ENCODE measurements at places on chromosomes 1 and 21.

DNA sequence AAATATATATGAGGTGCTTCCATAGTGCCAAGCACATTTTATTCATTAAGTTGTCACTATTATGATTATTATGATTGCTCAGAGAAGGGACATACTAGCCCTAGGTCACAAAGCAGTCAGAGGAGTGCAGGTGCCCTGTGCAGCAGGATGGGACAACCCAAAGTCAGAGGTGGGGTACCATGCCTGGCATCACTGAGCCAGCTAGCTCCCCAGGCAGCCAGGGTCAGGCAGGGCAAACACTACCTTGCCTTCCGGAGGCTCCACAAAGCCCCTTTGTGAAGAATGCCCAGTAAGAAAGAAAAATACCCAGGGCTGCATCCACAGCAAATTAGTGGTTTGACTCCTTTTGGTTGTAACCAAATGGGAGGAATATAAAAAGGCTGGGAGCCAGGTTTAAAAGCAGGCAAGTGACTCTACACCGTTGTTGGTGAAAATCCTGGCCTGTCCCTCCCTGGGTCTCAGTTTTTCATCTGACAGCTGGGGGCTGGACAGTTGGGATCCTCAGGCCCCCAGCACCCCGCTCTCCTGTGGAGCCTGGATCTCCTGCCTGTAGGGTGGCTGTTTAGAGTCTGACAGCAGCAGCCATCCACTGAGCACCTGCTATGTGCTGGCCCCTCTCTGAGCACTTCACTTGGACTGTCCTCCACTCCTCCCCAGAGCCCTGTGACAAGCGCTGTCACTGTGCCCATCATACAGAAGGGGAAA, 98.8 kb downstream of the GLIS1 start:
- DNase-seq = no peak

GRCh38 chr1:244041466-244042120, 9.5 kb upstream of the ZBTB18 start:
- DNase-seq = no peak

DNA sequence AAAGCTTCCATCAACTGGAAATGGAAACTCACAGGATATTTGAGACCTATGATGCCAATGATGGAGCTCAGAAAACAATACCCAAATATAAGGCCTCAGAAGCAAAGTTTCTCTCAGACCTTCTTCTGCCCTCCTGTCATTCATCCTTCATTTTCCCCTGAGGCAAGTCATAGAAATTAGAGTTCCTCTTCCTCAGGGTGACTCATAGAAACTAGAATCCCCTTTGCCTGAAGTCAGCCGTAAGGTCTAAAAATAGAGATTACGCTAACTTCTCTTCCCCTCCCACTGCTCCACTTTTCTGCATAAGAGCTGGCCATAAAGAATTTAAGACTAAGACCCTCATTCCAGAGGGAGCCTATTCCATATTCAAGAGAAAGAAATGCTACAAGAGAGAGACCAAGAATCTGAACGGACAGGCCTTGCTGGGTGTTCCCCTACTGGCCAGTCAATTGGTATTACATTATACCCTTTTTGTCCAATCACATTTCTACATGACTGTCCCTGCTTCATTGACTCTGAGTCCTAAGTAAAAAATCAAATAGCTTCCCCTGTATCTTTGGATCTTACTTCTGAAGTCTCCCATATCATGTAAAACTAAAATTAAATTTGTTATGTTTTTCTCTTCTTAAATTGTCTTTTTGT, 994.9 kb downstream of the ADGRL2 start:
- DNase-seq = no peak

- no peak for DNase-seq
Measured at GRCh38 chr1:5514527-5515183, 477.6 kb downstream of the NPHP4 start.

- DNase-seq = no peak
Measured at GRCh38 chr1:67524143-67525052, 94.2 kb upstream of the SERBP1 start.

DNA sequence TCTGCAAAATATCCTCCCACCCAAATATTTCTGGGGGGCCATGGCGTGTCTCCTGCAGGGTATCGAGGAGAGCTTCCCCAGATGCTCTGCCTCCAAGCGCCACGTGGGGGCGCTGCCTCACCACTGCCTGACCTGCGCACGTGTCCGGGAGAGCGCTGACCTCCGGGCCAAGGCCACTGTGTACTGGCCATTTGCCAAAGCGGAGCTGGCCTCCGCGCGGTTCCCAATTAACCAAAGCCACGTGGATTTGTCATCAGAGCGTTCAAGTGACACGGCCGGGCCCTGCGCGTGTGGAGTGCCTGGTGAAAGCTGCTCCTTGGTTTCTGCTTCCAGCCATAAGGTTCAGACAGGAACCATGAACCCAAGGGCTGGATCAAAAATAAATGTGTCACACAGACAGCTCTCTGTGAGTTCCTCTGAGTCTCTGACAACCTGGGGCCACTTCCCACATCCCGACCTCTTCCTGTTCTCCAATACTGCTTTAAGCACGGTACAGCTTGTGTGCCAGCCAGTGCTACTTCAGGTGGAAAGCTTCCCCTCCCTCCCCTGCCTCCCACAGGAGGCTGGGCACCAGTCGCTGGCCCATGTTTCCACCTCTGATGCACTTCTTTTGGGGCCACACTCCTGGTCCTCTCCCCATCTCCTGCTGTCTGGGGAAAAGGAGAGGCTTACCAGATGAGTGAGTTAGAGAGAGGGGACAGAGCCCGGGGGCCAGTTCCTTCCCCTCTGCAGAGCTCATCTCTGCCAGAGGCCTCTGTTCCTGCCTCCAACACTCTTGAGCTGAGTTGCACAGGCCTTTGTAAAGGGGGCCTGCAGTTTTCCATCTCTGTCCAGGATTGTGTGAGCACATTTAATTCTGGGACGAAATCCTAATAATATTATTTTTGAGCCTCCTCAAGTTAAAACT, 26.1 kb downstream of the ZP4 start:
- no peak for DNase-seq

DNA sequence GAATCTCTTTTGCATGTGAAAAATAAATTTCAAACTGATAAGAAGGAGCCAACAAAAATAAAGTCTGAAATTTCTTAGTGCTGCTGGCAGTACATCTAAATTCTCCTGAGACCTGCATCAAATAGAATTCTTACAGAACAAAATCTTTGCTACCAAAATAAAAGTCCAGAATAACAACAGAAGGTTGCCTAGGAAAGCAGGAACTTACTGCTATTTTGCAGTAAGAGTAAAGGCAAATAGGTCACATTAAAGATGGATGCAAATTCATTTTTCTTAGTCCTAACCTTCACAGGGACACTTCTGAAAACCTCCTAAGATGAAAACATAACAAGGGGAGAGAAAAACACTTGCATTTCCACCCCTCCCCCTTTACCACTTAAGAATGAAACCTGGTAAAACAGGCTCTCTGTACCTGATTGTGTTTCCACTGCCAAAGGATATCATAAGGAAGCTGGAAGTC, 59.0 kb downstream of the RUSC1 start:
- no peak for DNase-seq

DNA sequence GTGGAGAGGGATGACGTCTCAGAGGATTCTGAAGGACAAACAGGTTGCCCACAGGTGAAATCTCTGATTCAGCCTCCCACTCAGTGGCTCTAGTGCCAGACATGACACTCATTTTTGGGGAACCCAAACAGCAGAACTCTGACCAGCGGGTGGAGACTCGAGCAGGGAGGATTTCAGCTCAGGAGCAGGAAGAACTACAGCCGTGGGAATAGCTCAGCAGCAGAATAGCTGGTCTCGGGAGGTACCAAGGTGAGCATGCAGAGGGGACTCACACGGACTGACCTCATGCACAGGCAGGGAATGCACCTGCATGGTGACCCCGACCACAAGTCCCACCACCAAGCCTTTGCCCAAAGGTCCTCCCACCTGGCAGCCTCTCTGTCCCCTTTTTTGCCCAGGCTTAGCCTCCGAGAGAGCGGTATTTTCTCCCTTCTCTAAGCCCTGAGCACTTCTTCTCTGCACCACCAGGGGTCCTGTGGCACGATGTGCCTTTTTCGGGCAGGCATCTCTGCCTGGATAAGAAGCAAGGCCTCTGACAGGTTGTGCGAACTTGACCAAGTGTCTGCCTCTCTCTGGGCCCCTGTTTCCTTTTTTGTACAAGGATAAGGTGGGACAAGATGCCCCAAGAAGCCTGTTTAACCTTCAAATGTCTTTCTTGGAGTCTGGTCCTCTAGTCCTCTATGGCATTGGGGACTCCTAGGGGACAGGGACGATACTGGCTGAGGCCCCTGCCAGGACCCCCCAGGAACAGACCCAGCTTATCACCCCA, 8.8 kb upstream of the FGR start:
- no peak for DNase-seq

DNA sequence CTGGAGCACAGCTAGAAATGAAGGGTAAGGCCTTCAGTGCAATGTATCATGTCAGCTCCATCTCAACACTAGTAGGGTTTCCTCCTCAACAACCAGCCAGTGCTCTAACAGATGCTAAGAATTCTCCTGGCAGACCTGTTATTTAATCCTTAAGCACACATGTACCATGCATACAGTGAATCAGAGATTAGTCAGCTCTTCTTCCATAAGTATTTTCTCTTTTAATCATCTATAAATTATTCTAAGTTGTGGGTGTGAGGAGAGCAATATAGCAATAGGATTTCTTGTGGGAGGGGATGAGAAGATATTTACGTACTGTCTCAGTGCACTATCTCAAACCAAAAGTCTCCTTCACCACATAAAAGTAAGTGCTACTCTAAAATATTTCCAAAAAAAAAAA, 95.3 kb downstream of the COP1 start:
- DNase-seq = no peak

DNA sequence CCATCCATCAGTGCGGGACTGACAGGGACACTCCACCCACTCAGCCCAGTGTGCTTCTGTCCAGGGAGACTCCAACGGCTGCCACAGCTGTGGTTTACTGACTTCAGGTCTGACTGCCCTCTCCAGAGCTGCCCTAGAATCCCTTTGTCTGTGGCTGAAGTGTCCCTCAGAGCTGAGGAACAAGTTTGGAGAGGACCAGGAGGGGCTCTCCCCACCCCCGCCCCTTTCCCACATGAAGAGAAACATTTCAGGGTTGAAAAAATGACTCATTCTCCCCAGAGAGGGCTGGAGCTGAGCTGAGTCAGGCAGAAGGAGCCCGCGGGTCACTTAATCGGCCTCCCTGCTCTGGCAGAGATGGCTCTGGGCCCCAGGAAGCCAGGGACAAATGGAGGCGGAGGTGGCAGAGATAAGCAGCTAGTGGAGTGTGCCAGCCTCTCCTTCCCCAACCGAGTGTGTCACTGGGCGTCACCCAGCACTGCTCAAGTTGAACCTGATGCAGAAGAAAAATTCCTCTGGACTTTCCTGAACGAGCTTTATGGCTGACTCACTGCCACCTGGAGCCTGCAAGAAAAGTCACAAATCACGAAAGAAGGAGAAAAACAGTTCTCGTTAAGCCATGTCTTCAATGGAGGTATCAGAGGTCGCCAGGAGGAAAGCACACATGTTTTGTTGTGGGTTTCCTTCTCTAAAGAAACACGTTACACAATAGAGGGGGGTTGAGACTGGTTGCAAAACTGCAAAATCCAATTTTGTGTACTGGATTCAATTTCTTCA, 34.3 kb upstream of the ECE1 start:
- DNase-seq = no peak

DNA sequence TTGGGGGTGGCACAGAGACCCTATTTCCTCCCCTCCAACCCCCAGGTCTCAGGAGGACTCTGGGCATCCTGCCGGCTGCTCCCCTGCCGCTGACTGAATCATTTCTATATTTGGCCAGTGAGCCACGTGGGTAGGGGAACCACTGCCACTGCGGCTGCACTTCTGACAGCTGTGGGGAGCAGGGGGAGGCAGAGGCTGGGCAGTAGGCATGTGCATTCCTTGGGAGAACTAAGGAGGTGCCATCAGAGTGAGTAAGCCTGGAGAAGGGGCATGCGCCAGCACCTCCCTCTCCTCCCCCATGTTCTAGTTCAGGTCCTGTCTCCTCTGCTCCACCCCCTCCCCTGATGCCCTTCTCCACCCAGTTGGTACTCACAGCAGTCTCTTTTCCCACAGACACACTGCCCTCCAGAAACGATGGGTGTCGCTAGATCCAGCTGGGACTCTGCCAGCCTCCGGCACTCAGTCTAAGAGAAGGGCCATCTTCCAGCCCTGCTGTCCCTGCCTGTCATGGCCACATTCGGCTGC, 12.0 kb downstream of the PPFIA4 start:
- DNase-seq = no peak

GRCh38 chr1:22056936-22057335, 4.4 kb downstream of the CDC42 start:
- no peak for DNase-seq

DNA sequence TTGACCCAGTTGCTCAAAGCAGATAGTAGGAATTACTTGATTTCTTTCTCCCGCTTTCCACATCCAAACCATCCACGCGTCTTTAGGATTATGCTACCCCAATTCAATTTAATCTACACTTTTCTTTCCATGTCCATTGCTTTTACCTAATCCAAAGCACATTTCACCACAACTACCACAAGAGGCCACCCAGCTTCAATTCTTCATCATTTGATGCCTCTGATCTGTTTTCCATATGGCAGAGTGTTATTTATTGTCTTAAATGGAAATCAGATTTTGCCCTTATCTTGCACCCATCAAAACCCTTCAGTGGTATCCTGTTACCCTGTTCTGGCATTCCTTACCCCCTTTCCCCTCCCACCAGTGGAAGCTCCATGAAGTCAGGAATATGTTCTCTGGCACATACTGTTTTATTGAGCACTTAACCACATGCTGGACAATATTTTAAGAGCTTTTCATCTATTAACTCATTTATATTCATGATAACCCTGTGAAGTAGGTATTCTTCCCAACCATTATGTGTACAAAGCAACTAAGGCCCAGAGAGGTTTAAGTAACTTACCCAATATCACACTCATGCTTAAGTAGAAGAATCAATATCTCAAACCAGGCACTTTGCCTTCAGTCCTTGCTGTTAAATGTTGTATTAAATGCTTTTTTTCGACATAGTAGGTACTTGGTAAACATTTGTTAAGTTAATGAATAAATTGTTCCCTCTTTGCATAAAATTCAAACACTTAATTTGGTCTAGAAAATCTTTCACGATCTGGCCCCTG, 34.6 kb downstream of the CLIC4 start:
- no peak for DNase-seq

DNA sequence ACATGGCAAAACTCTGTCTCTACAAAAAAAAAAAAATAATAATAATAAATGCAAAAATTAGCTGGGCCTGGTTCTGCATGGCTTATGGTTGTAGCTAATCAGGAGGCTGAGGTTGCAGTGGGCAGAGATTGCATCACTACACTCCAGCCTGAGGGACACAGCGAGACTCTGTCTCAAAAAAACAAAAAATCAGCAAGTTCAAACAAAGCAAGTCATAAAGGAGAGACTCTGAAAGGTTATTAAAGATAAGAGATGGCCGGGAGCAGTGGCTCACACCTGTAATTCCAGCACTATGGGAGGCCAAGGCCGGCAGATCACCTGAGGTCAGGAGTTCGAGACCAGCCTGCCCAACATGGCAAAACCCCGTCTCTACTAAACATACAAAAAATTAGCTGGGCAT, 28.8 kb downstream of the COP1 start:
- DNase-seq = no peak

- no peak for DNase-seq
Measured at GRCh38 chr1:110548381-110548780, 29.4 kb upstream of the KCNA10 start.

Data from cortex of kidney (tissue), 1 donor.